Tongue (tissue), 3 donors: ENCODE measurements at places on chromosomes 1 and 21. TPM values are rescaled to one million over a fixed set of nuclear protein-coding genes. Genes with fewer than 3 reads are reported as not detected.
A peak's percentile ranks its signal among the peaks of the same experiment; 100 is the strongest.

NUDT4B gene
- 54.2 TPM for total RNA-seq

HHIPL2 gene
- total RNA-seq: not detected

MYCL gene
- total RNA-seq: 15.7 TPM

HTR1D gene
- total RNA-seq: not detected

NTRK1 gene
- total RNA-seq: 0.82 TPM

S100A9 gene
- 739 TPM for total RNA-seq

SPRR5 gene
- total RNA-seq: not detected

UBL4B gene
- not detected for total RNA-seq

TCHHL1 gene
- total RNA-seq: not detected

TEX38 gene
- not detected for total RNA-seq

SPRR2G gene
- total RNA-seq: not detected

LAX1 gene
- not detected for total RNA-seq

IBA57 gene
- 11.4 TPM for total RNA-seq

RRAGC gene
- total RNA-seq: 28.0 TPM

SYT6 gene
- total RNA-seq: 0.10 TPM

UBASH3A gene
- total RNA-seq: 0.41 TPM

EPRS1 gene
- total RNA-seq: 110 TPM

DNA sequence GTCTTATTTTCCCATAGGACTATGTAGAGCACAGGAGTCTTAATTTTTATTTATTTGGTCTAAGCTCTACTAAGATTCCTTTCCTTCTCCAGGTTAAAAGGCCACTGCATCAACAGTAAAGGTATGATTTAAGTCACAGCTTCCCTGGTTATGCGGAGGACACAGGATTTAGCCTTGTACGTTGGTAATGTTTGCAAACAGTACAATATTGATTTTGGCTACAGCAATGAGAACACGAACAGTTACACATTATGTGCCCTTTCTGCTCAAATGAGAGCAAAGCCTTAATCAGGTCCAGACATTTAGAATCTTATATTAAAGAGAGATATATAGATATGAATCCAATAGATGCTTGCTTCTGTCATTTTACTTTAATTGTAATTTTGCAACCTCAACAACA lies 264.0 kb downstream of the NUF2 start:
- no peak for DNase-seq

DNA sequence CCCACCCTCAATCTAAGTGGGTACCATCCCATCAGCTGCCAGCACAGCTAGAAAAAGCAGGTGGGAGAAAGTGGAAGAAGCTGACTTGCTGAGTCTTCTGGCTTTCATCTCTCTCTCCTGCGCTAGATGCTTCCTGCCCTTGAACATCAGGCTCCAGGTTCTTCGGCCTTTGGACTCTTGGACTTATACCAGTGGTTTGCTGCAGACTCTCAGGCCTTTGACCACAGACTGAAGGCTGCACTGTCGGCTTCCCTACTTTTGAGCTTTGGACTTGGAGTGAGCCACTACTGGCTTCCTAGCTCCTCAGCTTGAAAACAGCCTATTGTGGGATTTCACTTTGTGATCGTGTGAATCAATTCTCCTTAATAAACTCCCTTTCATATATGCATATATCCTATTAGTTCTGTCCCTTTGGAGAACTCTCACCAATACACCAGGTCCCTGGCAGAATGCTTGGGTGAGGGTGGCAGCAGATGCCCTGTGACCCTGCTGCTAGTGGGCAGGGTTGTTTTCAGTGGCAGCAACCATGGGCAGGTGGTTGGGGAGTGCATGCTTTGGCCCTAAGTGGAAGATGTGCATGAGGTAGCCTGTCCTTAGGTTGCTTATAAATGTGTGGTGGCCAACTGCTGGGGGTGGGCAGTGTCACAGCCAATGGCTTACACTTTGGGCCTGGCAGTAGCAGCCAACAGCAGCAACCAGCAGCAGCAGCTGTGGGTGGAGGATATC lies 10.8 kb upstream of the ADAM30 start:
- DNase-seq: no peak

- DNase-seq: no peak
Observed at GRCh38 chr1:58561633-58562032, 15.1 kb upstream of the OMA1 start.

DNA sequence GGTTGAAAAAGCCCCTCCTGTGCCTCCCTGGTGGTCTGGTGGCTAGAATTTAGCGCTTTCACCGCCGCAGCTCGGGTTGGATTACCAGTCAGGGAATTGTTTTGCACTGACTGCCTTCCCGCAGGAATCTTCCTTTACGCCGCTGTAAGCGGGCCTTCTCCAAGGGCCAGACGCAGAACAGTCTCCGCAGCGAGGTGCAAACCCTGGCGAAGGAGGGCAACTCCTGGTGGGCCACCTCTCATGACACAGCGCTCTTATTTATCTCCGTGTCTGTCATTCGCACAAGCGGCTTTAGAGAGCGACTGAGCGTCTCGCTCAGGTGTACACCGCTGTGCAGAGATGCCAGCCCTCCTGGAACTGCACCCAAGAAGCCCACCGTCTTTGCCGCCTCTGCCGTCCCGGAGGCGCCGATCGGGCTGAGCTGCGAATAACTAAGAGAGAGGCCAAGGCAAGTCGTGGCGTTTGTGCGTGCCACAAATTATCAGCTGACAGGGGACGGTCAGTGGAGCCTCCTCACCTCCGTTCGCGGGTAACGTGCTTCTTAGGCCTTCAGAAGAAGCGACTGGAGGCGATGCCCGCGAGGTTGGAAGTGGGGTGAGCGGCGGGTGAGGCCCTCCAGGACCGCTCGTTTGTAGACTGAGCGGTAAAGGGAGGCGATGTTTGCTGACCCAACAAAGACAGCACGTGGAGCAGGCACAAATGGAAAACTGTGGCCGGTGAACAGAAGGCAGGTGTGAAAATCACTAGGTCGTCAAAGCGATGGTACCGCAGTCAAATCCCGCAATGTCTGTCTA lies 93.5 kb downstream of the PRKAB2 start:
- no peak for DNase-seq

- DNase-seq: peak; percentile 20
Observed at GRCh38 chr1:42845866-42846256, 552 bp upstream of the ZNF691 start.

DNA sequence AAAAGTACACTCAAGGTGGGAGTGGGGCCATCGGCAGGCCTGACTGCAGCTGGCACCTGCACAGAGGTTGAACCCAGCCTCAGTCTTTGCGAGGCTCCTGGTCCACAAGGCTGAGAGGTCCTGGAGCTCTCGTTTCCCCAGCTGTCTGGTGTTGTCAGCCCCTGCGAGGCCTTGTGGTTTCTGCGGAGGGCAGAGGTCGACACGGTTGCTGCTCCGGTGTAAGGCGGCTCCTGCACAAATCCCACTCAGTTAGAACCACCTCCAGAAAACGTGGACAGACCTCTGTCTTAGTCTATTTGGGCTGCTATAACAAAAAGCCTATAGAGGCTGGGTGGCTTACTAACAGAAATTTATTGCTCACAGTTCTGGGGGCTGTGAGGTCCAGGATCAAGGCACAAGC lies 5.8 kb downstream of the KIAA1614 start:
- DNase-seq: no peak

- DNase-seq: no peak
Observed at GRCh38 chr1:223223091-223223995, 80.3 kb upstream of the TLR5 start.

DNA sequence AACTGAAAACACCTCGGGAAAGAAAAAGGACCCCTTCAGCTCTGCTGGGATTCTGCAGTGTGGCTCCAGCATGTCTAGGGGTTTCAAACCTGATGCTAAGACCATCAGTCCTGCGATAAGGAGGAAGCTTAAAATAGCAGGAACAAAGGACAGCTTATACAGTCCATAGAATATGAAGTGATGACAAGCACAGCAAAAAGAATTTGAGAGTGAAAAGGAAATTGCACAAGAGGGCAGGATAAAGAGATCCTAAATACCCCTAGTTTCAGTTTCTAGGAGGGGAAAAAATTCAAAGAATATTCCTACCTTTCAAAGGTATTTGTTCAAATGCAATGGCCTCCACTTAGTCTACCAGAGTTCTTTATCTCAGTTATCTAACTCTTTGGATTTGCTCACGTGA lies 171.4 kb downstream of the TGFB2 start:
- DNase-seq: no peak

- DNase-seq: no peak
Observed at GRCh38 chr1:1062348-1063163, 11.6 kb downstream of the RNF223 start.

DNA sequence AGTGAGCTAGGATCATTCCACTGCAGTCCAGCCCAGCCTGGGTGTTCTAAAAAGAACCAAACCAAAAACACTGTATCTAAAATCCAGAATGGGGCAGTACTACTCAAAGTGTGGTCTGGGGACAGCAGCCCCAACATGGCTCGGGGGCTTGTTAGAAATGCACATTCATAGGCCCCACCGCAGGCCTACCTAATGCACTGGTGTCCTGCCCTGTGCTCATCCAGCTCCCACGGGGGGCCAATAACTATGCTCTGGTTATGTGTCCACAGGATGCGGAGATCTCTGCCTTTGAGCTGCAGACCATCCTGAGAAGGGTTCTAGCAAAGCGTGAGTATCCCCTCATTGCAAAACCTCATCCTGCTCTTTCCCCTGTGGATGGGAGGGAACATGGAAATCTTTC lies 51.5 kb downstream of the CAPN2 start:
- no peak for DNase-seq

DNA sequence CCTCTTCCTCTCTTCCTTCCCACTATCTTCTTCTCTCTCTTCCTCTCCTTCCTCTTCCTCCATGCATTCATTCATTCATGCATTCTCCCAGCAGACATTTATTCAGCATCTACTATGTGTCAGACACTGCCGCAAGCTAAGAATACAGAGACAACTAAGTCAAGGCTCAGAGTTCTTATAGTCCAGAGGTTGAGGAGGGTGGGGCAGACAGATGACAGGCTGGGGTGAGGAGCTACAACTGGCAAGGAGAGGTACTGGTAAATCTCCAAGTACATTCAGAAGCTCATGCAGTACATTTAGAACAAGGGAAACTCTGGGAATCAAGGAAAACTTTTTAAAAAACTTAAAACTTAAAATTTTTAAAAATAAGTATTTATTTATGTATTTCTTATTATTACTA lies 56.4 kb upstream of the FMOD start:
- DNase-seq: no peak

- peak; percentile 80 for DNase-seq
Observed at GRCh38 chr1:53122201-53122885, 20.1 kb downstream of the SLC1A7 start.

- no peak for DNase-seq
Observed at GRCh38 chr21:42527489-42528158, 14.0 kb downstream of the SLC37A1 start.

- DNase-seq: no peak
Observed at GRCh38 chr1:16915627-16915973, 6.1 kb upstream of the CROCC start.

DNA sequence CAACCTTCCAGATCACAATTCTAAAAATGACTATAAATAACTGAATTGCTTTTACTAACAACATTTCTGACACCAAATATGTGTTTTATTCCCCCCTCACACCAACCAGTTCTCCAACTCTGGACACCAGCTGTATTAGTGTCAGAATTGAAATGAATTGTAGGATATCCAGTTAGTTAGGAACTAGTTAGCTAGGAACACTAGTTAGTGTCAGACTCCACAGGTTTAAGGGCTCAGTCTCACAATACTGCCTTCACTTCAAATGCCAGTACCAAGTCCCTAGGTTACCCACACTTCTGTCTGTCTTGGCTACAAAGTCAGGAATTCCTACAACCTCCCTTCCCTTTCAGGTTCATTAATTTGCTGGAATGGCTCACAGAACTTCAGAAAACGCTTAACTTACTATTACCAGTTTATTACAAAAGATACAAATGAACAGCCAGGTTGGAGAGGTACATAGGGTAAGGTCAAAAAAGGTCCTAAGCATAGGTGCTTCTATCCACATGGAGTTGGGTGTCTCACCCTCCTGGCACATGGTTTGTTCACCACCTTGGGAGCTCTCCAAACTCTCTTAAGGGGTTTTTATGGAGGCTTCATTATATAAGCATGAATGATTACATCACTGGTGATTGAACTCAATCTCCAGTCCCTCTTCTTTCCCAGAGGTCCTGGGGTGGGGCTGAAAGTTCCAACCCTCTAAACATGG lies 4.2 kb downstream of the STXBP3 start:
- no peak for DNase-seq

- no peak for DNase-seq
Observed at GRCh38 chr1:218301217-218301616, 16.1 kb downstream of the RRP15 start.

- DNase-seq: no peak
Observed at GRCh38 chr1:229640455-229640854, 14.4 kb downstream of the URB2 start.

DNA sequence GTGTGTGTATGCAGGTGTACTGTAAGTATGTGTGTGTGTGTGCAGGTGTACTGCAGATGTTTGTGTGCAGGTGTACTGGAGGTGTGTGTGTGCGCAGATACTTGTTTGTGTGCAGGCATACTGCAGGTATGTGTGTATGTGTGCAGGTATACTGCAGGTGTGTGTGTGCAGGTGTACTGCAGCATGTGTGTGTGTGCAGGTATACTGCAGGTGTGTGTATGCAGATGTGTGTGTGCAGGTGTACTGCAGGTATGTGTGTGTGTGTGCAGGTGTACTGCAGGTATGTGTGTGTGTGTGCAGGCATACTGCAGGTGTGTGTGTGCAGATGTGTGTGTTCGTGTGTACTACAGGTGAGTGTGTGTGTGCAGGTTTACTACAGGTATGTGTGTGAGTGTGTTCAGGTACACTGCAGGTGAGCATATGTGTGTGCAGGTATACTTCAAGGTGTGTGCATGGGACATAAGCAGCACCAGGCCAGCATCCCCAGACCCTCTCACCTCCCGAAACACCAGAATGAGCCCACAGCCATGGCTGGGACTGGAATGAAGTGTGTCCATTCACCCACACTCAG lies 97.5 kb downstream of the DMRTB1 start:
- no peak for DNase-seq

- DNase-seq: peak; percentile 52
Observed at GRCh38 chr1:70934194-70934961, 113.2 kb downstream of the PTGER3 start.

- no peak for DNase-seq
Observed at GRCh38 chr1:188988589-188988988, 1489.1 kb downstream of the BRINP3 start.

DNA sequence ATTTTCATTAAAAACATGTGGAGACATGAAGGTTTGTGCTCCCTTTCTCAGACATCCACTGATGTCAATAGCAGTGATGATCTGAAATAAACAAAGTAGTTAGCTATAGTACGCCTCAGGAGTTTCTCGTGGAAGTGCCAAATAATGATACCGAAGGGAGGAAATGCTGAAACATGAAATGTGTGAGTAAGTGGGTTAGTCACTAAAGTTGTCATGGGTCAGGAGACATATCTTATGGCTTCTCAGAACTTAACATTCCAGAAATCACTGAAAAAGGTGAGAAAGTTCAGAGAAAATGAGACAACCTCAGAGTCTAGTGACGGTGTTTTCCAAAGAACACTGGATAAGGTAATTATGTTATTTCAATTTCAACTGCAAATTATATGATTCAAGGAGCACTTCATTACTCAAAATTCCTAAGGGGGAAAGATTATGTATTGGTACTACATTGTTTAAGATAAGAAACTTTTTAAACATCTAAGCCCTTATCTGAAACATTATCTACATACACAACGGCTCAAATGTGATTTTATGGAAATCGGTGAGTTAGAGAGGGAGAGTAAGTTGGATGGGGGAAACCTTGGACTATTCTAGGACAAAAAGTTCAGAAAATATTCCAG lies 20.6 kb downstream of the NIBAN1 start:
- DNase-seq: no peak

GRCh38 chr1:198465201-198466144 lies 75.0 kb downstream of the ATP6V1G3 start:
- peak; percentile 77 for DNase-seq
